ENCODE measurements at places on chromosomes 3 and 15.

GRCh38 chr3:31331278-31331677, 201.4 kb upstream of the STT3B start:
- no peak for DNase-seq

GRCh38 chr3:104347291-104347690, 1019.4 kb upstream of the ALCAM start:
- no peak for DNase-seq

DNA sequence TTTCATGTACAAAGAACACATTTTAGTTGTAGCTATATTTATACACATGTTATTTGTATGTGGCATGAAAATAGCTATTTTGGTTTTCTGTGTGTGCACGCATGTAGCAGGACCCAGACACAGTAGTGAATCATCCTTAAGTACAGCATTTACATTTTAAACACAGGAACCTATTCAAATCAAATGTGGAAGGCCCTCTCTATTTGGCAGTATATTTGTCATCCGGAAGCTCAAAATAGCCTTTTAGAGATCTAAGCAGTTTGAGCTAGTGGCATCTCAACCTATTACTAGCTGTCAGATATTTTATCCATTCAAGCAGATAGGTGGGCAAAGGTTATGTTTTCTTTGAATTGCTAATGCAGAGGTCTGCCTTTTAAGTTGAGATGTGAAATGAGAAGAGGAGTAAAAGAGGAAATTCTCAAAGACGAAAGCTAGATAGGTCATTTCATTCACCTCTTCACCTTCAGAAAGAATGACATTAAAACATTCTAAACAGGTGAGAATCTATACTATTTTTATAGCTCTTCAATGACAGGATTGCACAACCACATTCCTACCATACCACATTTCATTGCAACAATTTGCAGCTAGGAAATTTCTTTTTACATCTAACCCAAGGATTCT, 46.3 kb upstream of the TIPARP start:
- DNase-seq = no peak

DNA sequence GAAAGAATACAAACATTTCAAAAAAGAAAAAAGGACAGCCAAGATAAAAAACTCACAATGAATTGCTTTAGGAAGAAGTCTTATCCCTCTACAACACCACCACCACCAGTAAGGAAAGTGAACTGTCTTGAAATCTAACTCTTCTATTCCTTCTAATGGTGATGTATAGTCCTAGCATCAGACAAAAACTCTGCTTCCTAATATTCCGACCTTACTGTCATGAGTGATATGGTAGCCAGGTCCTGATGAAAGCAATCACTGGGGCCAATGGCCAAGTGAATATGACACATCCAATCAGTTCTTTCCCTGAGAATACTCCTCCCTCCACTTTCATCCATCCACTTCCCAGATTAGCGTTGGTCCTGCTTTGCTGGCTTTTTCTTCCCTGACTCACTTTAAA, 14.8 kb downstream of the GK5 start:
- DNase-seq = no peak

- DNase-seq = no peak
Observed at GRCh38 chr3:172259726-172260248, 188.5 kb downstream of the GHSR start.

GRCh38 chr15:26298659-26299170, 435.6 kb upstream of the ATP10A start:
- no peak for DNase-seq

GRCh38 chr3:51670053-51670822, 814 bp upstream of the TEX264 start:
- DNase-seq = no peak

DNA sequence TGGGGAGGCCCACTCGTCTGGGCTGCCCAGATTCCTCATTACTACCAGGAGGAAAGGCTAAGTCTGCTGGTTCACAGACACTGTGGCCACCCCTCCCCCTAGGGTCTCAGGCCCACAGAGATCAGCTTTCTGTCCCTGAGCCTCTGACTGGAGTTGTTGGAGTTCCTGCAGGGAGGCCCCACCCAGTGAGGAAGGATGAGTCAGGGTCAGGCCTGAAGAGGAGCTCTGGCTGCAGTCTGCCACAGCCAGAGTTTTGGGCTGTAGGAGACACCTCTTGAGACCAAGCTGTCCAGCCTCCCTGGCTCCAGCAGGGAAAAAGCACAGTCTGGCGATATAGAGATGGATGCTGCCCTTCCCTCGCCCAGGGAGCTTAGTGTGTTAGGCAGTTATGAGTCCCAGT, 720.9 kb upstream of the SEMA6D start:
- DNase-seq = no peak

GRCh38 chr15:80118956-80119355, 33.8 kb upstream of the FAH start:
- DNase-seq = no peak

DNA sequence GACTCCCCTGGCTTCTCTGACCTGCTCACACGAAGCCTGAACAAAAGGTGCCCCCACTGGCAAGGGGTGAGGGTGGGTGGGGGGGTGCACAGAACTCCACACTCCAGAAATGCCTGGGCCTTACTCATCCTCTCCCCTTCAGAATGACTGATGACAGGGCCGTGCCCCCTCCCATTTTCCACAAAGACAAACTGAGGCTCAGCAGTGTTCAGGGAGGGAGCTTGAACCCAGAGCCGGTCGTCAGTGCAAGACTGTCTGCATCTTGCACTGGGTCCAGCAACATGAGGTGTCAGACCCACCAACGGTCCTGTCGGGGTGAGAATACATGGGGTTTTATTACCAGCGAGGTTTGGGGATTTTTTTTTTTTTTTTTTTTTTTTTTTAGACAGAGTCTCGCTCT, 15.3 kb downstream of the IGDCC3 start:
- no peak for DNase-seq

- no peak for DNase-seq
Observed at GRCh38 chr3:26712211-26713026, 89.8 kb downstream of the LRRC3B start.

- no peak for DNase-seq
Observed at GRCh38 chr3:23671851-23672589, 133.7 kb upstream of the UBE2E1 start.

GRCh38 chr3:5330152-5330810, 142.8 kb downstream of the EDEM1 start:
- DNase-seq = no peak

DNA sequence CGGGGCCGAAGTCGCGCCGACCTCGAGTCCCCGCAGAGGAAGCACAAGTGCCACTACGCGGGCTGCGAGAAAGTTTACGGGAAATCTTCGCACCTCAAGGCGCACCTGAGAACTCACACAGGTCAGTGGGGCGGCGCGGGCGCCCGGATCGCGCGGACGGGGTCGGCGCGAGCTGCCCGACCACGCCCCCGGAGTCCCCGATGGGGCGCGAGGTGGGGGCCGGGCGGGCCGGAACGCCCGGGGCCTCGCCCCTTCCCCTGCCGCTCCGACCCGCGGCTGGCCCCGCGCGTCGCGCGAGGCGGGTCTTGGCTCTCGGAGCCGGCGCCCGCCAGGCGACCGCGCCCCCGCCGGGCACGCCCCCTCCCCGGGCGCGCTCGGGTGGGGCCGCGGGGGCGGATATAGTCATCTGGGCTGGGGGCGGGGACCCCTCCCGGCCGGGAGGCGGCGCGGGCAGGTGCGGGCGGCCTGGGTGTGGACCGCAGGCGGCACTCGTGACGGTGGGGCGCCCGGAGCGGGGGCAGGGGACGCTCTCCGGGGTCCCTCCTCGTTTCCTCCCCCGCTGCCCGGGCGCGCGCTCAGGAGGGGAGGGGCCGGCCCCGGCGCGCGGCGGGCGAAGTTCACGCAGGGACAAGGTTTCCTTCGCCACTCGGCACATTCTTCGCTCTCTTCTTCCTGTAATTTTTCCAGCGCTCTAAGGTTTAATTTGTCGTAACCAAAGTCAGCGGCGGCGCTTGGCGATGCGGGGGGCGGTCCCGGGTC, 1.2 kb downstream of the KLF13 start:
- peak; percentile 71 for DNase-seq

DNA sequence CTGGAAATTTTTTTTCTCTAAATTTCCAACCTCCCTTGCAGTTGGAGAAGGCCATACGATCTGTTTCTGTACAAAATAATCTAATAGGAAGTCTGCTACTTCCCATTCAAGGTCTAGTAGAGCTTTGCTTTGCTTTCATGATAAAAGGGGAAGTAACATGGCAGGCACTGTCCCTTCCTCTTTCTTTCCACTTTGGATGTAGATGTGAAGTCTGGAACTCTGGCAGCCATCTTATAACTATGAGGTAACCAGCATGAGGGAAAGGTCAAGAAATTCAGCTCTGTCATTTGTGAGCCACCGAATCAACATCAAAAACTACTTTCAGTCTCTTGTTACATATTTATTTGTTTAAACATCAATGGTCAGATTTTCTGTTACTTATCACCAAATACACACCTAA, 156.3 kb downstream of the MTHFS start:
- DNase-seq = no peak

DNA sequence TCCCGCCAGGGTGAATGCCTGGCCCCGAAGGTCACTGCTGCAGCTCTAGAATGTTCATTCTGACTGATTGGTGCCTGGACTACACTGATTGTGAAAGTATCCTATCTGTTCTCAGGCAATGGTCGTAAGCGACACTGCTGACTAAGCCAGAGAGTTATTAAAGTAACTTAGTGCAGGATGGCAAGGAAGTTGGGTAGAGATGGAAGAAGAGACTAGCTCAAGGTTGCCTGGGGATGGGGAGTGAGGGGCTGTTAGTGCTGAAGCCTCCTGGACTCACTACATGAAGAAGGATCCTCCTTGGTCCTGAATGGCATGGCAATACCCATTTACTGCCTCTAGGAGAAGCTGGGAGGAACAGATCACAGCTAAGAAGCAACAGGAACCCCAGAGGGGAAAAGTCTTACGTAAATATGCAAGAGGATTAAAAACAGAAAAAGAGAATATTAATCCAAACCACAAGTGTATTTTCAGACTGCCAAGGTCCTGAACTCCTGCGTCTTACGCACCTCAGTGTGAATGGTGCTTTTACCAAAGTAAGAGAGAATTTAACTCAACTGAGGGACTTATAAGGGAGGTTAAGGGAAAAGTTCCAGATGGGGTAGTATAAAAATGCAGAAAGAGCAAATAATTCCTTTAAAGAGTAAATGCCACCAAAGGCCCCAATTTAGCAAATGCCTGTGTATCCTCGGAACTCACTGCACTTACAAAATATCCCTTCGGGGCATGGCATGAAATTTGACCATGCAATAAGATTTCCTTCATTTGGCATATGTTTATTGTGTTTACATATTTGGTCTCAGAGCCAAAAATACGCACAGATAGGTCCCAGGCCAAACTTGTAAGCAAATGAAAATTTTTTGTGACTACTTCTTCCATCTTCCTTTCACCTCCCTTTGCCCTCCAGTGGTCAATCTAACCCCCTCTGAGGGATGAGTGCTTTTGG, 64.0 kb upstream of the DGKG start:
- DNase-seq = no peak

DNA sequence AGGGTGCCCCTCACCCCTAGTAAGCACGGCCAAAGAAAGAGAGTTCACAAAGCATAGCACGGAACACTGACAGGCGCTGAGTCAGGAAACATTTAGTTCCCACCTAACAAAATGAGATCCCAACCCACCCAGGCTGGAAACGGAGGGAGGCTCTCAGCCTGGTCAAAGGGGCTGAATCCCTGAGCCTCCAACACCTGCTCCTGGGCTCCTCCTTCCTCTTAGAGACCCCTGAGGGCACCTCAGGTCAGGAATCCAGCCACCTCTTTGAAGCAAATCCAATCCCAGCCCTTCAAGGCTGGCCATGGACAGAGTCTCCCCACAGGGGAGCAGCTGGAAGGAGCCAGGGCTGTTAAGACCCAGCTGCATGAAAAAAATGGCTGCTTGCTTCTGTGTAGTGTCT, 154.4 kb upstream of the HES1 start:
- no peak for DNase-seq

GRCh38 chr15:59691194-59691805, 2.2 kb upstream of the BNIP2 start:
- DNase-seq = peak; percentile 2

- no peak for DNase-seq
Observed at GRCh38 chr15:90496791-90497190, 32.9 kb upstream of the CRTC3 start.

- DNase-seq = no peak
Observed at GRCh38 chr15:94412979-94413746, 181.8 kb downstream of the MCTP2 start.

- DNase-seq = no peak
Observed at GRCh38 chr15:99706557-99707303, 26.5 kb downstream of the LYSMD4 start.

GRCh38 chr3:123464211-123464610, 15.3 kb upstream of the ADCY5 start:
- DNase-seq = no peak

GRCh38 chr3:33287672-33288282, 10.5 kb downstream of the FBXL2 start:
- no peak for DNase-seq

- no peak for DNase-seq
Observed at GRCh38 chr15:85430406-85431204, 50.2 kb downstream of the AKAP13 start.

DNA sequence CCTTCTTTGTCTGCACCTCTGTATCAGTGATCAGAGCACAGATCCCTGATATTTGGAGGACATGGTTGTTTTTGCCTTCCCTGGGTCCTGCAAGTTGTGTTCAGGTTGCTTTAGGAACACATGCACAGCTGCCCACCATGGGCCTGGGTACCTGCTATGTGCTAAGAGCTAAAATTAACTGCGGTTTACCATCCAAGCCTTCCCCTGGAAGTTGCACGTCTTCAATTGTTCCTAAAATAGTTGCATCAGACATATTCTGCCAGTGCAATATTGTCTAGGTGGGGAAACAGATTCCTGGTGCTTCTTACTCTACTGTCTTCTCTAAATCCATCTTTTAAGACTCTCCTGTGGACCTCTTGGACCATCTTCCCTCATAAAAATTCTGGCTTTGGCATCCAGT, 80.9 kb downstream of the PDE8A start:
- no peak for DNase-seq

DNA sequence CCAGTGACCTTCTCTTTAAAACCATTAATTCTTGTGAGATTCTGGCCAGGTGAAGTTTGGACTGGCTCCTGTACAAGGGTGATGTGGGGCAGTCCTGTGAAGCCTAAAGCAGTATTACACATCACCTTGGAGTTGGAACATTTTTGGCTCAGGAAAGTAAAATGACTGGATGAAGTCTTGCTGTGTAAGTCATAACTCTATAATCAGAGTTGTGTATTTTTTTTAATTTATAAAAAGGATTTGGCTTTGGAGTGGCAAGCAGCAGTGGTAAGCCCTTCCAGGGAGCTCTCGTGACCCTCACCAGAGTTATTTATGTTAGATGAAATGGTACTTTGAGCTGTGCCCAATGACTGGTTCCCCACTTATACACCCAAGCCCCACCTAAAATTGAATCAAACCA, 331.2 kb upstream of the DCBLD2 start:
- no peak for DNase-seq

DNA sequence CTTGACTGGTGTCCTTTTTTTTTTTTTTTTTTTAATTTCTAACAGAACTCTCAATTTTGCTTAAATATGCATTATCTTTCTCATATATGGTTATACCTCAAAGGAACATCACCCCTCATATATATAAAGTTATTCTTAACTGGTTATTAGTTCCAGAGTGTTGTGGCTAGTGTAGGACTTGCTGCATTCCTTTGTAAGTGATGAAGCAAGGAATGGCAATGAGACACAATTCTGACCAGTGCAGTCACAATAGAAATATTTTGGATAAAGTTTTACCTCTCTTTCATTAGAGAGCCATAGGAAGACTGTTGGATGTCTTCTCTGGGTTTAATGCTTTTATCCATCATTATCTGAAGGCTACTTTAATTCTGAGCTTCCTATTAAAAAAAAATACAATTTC, 75.5 kb upstream of the CBLB start:
- DNase-seq = no peak

- DNase-seq = no peak
Observed at GRCh38 chr15:78943692-78944091, 1.2 kb downstream of the CTSH start.

GRCh38 chr3:189260556-189261493, 89.1 kb downstream of the TPRG1 start:
- no peak for DNase-seq
